ENCODE measurements at places on chromosomes 1 and 21. TPM values are rescaled to one million over a fixed set of nuclear protein-coding genes. Genes with fewer than 3 reads are reported as not detected.

DNA sequence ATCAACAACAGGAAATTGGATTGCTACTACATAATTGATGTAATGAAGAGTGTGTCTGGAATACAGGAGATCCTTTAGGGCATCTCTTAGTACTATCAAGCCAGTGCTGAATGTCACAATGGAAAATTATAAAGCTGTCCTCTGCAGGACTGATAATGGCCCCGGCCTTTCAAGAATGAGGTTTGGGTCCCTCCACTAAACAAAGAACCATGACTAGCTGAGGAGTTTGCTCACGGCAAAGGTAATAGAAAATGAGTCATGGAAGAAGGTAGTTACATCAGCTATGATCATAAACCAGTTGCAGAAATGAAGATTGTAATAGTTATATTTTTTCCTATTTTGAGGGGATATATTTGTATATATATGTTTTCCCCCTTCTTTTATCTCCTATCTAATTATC, 145.8 kb downstream of the KCNJ6 start:
- DNase-seq, result no peak
- peaks cover 16% of the 10 kb centered on the region for H3K4me1 ChIP-seq
- H3K36me3 ChIP-seq, result no peaks in the 10 kb centered on the region

Gene TMEM125
- total RNA-seq, result not detected

- H3K4me3 ChIP-seq, result peak overlapping the region; percentile 0
- H3K27ac ChIP-seq, result peak overlapping the region; percentile 83
- H3K36me3 ChIP-seq, result no peaks in the 10 kb centered on the region
- no peaks in the 10 kb centered on the region for H3K27me3 ChIP-seq
Measured at GRCh38 chr1:109197158-109198042, 16.3 kb upstream of the SARS1 start.

- H3K27me3 ChIP-seq, result no peaks in the 10 kb centered on the region
- H3K4me1 ChIP-seq, result peaks cover 17% of the 10 kb centered on the region
- H3K36me3 ChIP-seq, result no peaks in the 10 kb centered on the region
- H3K4me3 ChIP-seq, result no peak overlapping the region
Measured at GRCh38 chr21:43287111-43287760, 118.4 kb downstream of the CRYAA start.

- H3K36me3 ChIP-seq, result no peaks in the 10 kb centered on the region
- H3K4me3 ChIP-seq, result no peak overlapping the region
- no peaks in the 10 kb centered on the region for H3K27me3 ChIP-seq
- peaks cover 3% of the 10 kb centered on the region for H3K4me1 ChIP-seq
- no peak overlapping the region for H3K27ac ChIP-seq
Measured at GRCh38 chr1:68359045-68359444, 90.7 kb downstream of the RPE65 start.

Gene OR2L5
- total RNA-seq, result not detected

DNA sequence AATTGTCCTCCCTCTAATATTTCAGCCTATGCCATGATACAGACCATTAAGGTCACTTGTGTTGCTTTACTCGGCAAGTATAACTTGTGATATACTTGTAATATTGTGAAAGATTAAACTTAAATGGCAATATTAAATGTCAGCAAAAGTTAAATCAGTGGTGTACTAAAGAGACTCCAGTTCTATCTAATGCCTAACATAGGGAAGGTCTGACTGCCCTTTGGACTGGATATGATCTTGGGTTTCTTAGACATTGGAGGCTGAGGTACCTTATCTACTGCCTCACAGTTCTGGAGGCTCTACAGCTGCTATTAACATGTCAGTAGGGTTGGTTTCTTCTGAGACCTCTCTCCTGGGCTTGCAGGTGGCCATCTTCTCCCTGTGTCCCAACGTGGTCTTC, 89.9 kb downstream of the MT1HL1 start:
- no peak for DNase-seq
- no peak overlapping the region for H3K4me3 ChIP-seq
- no peak overlapping the region for H3K27ac ChIP-seq
- no peaks in the 10 kb centered on the region for H3K4me1 ChIP-seq
- H3K27me3 ChIP-seq, result no peaks in the 10 kb centered on the region
- peaks cover 6% of the 10 kb centered on the region for H3K36me3 ChIP-seq

DNA sequence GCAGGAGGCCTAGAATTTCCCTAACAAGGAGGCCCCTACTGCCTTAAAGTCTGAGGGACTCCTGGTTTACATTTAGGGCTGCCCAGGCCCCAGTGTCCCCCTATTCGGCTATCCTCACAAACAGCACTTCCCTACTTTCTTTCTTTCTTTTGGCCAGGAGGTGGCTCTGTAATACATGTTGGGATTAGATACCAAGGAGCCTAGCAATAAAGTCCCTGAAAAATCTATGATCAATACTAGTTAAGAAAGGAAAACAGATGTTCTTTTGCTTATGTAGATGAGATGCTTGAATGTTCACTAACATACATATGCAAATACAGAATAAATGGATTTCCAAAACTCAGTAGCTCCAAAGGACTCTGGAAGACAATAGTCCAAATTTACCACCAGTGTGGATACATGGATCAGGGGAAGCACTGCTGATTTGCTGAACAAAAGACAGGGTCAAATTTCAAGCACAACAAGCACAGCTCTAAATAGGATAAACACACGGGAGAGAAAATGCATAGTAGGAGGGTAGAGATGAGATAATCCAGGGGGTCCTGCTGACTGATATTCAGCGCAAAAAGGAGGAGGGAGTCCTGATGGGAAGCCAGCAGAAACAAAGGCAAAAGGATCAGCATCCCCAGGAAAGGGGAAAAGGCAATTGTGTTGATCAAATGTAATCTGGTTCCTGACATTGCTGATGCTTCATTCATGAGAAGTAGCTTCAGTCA, 240.0 kb downstream of the NUF2 start:
- H3K27me3 ChIP-seq, result peaks cover 4% of the 10 kb centered on the region
- H3K36me3 ChIP-seq, result no peaks in the 10 kb centered on the region
- H3K4me1 ChIP-seq, result no peaks in the 10 kb centered on the region
- H3K4me3 ChIP-seq, result no peak overlapping the region

Gene TRPM2
- total RNA-seq, result not detected

GRCh38 chr1:15507278-15507677, 16.7 kb downstream of the CASP9 start:
- no peak overlapping the region for H3K27ac ChIP-seq
- no peak for DNase-seq
- H3K27me3 ChIP-seq, result no peaks in the 10 kb centered on the region
- H3K36me3 ChIP-seq, result peaks cover 15% of the 10 kb centered on the region
- no peak overlapping the region for H3K4me3 ChIP-seq

- peaks cover 7% of the 10 kb centered on the region for H3K27me3 ChIP-seq
- no peak for DNase-seq
- no peak overlapping the region for H3K27ac ChIP-seq
- H3K4me1 ChIP-seq, result peaks cover 25% of the 10 kb centered on the region
Measured at GRCh38 chr1:116329524-116330341, 43.3 kb upstream of the ATP1A1 start.

Gene LENEP
- not detected for total RNA-seq

Gene MASP2
- total RNA-seq, result not detected

DNA sequence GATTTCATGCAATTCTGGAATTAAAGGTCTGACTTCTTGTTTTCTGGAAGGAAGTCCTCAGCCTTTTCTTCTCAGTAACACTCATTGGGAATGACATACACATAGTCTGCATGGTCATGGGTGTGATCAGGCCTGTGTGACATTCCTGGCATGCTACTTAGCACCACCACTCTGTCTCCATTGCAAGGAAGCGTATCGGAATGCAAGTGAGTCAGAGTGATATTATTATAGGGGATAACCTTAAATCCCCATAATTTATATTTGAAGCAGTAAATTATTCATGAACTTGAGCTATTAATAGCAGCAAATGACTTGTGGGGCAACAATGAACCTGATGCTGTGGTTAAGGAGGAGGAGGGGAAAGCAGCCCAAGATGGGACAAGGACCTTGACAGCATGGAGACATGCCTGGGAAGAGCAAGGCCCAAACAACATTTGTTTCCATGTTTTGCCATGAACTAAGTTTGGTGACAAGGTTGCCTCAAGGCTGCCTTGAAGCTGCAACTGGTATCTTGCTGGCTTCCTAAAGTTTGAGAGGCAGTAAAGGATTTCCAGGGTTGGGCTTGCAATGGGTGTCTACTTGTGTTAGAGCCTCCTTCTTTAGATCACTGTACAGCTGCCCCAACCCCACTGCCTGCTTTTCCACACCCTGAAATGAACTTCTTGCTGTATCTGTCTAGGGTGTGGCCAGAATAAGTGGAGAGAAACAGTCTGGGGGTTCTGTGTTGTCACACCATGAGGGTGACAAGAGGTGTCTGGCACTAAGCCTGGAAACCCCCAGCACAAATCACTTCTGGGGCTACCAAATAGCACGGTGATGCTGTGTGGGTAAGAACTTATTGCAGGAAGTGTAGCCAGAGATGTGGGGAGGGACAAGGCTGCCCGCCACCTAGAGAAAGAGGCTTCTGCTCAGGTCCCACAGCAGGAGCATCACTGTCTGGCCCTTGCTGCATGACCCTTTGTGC, 4.6 kb downstream of the MAB21L3 start:
- peaks cover 34% of the 10 kb centered on the region for H3K27me3 ChIP-seq
- no peak for DNase-seq
- H3K4me3 ChIP-seq, result no peak overlapping the region
- peaks cover 3% of the 10 kb centered on the region for H3K4me1 ChIP-seq

Measured in osteocyte (in vitro differentiated cells).